ENCODE measurements at places on chromosomes 12 and 14.

GRCh38 chr12:6605421-6606330 is 1.5 kb downstream of the CHD4 start:
- no peak for DNase-seq

GRCh38 chr12:88142610-88142991 is 494 bp downstream of the TMTC3 start:
- peak; percentile 61 for DNase-seq

GRCh38 chr14:74127634-74128033 is 42.9 kb downstream of the LIN52 start:
- no peak for DNase-seq

DNA sequence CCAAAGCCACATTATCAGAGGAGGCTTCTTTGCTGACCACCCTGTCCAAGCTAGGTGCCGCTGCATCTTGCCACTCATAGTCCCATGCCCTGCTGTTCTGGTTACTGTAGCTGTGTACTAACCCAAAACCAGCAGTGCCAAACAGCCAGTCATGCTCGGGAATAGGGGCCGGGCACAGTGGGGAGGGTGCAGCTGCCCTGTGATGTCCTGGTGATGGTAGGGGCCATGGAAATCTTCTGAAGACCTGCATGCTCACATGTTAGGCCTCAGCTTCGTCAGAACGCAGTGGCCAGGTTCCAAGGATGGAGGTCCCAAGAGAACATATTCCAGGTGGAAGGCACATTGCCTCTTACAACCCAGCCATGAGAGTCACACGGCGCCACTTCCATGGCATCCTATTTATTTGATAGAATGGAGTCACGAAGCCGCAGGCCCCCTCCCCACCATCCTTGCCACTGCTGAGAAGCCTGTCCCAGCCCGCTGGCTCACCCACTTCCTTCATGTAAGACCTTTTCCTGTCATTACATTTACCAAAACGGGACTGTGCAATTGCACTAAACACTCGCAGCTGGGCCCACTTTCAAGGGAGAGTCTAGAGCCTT is 48.5 kb downstream of the FAM222A start:
- DNase-seq, result peak; percentile 22

GRCh38 chr12:72082986-72083820 is 144.6 kb downstream of the TPH2 start:
- DNase-seq, result no peak

GRCh38 chr14:91912035-91912434 is 35.5 kb downstream of the FBLN5 start:
- no peak for DNase-seq

DNA sequence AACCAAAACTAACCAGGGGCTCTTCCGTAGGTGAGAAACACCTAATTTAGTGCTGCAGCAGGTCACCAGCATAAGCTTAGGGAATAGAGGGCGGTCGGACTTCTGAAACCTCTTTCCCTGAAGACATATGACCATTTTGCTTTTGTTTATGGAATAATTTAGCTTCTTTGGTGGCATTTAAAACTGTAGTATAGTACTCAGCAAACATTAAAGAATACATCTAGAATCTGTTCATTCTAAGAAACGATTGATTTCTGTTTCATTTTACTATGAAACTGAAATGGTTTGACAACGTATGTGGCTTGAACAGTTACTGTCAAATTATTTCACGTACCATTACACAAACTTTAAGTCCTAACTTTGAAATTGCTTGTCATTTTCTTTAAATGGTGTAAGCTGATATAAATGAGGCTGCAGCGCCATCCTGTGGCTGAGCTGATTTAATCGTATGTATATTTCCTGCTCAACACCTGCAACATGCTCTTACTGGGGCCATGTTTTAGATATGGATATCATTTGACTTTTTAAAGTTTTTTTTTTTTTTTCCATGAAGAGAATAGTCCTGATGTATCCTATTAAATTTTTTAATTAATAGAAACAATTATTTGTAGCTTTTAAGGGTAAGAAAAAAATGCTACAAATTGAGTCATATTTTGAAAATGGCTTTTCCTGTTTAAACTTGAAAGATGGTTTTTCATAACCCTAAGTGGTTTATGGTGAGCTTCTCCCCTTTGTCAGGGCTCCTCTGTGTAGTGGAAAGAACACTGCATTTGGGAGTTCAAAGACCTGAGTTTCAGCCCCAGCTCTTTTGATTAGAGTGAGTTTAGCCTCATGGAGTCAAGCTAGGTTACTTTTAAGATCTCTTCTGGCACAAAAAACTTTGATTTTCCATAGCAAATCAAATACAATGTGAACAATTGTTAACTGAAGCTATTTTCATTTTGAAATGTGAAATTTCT is 27.4 kb downstream of the CFAP54 start:
- peak; percentile 89 for DNase-seq

- DNase-seq, result peak; percentile 57
Measured at GRCh38 chr14:91417983-91418386, 365 bp upstream of the CCDC88C start.

- DNase-seq, result no peak
Measured at GRCh38 chr12:43277651-43278540, 274.1 kb downstream of the ADAMTS20 start.

- DNase-seq, result no peak
Measured at GRCh38 chr12:105920161-105920684, 218.5 kb downstream of the NUAK1 start.

- DNase-seq, result no peak
Measured at GRCh38 chr12:101845137-101845711, 14.5 kb upstream of the GNPTAB start.

GRCh38 chr14:94143711-94144110 is 14.3 kb upstream of the IFI27L2 start:
- DNase-seq, result no peak

- no peak for DNase-seq
Measured at GRCh38 chr12:22287776-22288621, 46.5 kb downstream of the ST8SIA1 start.

DNA sequence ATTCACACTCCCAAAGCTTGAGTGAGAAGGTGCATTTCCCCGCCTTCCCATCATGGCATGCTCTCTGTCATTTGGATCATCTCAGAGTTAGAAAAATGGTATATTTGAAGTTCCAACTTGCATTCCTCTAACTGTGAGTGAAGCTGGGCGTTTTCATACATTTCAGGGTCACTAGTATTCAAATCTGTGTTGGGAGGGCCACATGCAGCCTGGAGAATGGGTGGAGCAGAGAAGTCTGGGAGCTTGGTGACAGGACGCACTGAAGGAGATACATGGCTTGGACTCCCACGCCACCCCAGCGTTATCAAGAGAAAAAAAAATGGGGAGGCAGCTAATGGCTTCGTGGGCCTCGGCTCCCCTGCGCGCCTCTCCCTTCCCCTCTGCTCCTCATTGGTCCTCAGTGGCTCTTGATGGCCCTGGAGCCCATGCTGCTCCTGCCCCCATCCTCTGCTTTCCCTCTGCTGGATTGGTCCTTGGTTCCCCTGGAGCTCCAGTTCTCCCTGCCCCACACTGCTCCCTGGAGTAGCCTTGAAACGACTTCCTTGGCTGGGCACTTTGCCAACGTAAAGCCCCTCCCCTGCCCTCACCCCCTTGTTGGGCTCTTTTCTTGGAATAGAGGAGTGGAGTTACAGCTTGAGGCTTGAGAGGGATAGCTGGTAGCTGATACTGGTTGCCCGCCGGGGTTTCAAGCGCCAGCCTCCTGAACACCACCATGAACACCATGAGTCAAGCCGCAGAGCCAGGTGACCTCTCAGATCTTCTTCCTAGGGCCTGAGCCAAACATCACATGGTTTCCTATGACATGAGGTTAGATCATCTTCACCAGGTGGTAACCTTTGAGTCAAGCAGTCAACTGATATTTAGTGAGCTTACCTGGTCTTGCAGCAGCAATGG is 139.6 kb downstream of the PRKCH start:
- DNase-seq, result no peak

DNA sequence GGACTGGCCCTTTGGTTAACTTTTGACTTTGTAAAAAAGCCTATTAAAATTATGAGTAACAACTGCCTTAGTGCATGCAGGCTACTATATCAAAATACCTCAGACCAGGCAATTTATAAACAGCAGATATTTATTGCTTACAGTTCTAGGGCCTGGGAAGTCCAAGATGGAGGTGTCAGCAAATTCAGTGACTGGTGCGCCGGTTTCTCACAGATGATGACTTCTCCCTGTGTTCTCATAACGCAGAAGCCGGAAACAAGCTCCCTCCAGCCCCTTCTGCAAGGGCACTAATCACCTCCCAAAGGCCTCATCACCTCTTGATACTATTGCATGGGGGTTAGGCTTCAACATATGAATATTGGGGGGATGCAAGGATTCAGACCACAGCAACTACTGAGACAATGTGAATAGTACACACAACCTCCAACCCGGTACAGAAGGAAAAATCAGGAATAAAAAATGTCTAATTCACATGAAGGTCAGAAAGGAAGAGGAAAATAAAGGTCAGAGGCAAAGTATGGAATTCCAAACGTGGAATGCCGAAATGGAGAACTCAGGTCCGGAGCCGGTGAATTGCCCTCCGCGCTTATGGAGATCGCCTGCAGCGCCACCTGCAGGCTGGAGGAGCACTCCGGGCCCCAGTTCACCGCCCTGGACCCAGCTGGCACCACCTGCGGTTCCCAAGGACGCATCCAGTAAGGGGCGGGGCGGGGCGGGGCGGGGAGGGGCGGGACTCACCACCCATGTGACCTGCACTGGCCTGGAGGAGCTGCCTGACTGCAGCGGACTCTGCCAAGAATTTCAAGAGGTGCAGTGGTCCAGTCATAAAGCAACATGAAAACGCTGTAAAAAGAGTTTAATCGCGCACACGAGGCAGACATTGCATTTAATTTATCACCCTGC is 203.4 kb downstream of the KIF26A start:
- no peak for DNase-seq

DNA sequence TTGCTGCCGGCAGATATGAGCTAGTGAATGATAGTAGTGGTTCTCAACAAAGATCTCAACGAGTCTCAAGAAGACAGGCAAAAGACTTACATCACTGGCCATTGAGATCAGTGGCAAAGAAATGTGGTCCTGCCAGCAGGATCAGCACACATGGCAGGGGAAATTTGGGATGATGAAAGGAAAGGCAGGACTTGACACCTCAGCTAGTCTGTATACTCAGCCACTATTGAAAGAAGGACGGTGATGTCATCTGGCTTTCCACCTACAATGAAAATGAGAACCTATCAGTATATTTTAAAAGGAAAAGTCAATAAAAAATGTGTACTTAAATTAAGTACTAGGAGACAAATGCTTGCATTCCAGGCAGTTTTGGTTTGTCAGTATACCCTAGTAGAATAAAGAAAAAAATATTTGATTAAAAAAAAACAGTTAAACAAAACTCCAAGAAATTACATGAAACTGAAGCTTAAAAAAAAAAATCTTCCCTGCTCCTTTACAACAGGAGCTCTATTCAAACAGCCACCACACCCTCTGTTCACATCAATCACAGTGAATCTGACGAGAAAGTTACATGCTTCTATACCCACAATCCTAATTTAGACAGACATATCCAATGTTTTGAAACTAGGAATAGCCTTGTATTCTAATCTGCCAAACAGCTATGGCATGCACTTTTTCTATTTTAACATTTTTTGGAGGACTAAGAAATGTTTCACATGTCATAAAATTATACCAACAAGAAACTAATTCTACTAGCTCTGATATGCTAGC is 34.9 kb downstream of the RAD9B start:
- no peak for DNase-seq

DNA sequence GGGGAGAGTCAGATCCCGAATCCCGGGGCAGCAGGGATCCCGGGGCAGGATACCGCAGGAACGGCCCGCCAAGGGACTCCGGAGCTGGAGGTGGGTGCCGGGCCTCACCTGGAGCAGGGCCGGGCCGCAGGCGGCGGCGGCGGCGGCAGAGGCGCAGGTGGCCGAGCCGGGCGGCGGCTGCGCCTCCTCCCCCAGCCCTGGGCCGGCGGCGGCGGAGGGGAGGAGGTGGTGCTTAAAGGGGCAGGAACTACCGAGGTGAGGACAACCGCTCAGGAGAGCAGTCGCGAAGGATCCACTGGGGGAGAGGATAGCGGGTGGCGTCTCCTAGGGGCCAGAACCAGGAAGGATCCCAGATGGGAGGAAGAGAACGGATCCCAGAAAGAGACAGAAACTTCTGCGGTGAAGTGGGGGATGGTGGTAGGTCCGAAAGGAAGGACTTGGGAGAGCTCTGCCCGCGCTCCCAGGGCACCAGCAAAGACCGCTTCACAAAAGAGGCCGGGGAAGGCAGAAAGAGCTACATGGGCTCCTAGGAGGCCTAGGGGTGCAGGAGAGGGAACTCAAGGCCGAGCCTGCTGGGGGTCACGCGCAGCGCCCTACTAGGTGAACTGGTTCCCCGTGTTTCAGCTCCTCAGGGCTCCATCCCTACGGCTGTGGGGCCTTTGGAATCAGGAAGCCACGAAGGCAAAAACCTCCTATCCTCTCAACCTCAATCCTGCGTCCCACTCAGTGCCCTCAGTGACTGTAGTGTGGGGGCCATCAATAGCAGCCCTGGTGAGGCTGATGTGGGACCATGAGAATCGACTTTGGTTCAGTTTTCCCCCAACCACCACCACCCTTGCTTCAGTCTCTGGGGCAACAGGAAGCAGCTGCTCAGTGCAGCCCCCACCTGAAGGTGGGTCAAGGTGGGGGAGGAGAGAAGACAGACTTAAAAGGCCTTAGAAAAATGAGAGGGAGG is 5.0 kb upstream of the BAZ2A start:
- DNase-seq, result peak; percentile 92

GRCh38 chr12:3792623-3793288 is 39.8 kb upstream of the CRACR2A start:
- DNase-seq, result no peak

Data from Peyer's patch (tissue), 4 donors.